ENCODE measurements at places on chromosomes 2 and 18.

- no peak for DNase-seq
These were observed 197 bp downstream of the GDF7 start for GRCh38 chr2:20667151-20667530.

DNA sequence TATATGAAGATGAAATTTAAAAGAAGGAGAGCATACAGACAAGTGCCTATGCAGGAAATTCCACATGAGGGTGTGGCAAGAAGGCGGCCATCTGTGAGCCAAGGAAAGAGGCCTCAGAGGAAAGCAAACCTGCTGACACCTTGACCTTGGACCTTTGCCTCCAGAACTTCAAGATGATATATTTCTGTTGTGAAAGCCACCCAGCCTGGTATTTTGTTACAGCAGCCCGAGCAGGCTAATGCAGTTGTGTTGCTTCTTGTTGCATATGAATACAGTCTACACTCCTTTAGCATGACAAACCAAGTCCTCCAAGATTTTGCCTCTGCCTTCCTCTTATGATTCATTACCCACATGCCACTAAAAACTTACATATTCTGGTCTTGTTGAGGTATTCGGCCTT, 374.8 kb upstream of the TRIB2 start:
- DNase-seq: no peak

DNA sequence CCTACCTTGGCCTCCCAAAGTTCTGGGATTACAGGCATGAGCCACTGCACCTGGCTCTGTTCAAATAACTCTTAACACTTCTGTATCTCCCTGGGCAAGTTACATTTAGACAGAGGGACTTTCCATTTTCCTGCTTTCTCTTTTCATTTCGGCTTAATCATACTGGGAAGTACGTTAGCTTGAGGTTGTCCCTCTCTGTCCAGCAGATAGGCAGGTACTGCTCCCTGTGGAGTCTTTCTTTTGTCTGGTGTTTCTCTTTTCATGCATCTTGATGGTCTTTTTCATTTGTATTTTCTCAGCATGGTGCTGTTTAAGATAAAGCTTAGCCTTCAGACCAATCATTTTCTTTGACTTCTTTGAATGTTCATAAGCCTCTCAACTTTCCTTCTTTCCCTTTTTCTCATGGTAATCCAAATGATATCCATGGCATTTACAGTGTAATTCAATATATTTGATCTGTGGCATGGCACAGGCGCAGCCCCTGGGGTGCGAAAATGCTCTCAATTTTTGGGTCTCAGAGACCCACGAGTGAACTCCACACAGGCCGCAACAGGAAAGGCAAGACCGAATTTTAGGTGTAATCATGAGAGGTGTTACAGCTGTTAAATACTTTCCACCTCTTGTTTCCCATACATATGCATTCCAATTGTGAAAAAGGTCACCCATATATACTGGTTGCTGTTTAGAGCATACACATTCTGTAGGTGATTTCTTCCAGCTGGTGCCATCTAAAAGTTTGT, 99.9 kb upstream of the MYO3B start:
- DNase-seq: no peak

- no peak for DNase-seq
These were observed 53.8 kb downstream of the MYO1B start for GRCh38 chr2:191299010-191299409.

DNA sequence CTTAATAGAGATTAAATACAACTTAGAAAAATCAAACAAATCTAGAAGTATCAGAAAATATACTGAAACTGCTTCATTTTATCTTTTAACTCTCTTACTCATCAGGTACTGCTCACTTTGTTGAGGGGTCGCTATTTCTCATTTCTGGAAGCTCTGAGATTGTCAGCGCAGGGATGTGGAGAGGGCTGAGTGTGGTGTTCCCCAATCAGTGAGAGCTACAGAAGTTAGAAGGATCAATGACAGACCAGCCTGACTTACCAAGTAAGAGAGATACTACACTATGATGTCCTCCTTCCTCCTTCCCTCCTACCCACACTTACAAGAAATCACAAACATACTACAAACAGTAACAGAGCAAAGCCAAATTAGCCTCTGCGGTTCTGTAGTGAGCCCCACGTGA, 8.1 kb downstream of the GCFC2 start:
- no peak for DNase-seq

DNA sequence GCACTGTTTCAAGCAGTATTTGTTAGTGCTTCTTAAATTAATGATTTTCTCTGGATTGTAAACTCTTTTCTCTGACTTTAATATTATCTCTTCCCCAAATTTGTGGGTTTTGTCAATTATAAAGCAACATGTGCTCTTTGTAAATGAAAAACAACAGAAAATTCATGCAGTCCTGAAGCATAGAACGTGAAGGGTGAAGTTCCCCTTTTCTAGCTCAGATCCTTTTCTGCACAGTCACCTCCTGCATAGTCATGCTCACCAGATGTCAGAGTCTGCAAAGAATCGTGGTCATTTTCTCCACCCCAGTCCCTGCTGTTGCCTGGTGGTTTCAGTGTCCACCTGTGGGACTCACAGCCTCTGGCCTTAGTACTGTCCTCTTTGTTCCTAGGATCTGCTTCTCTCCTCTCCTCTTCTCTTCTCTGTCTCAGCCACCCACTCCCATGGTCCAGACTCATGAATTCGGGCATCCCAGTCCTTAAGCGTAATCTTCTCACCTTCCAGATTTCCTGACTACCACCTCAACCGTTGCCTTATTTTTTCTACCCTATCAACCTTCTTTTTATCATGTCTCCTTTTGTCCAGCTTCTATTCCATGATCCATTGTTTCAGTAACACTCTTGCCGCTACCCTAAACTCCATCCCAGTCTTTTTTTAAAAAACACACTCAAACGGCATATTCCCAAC, 229.1 kb downstream of the RTP5 start:
- DNase-seq: no peak

GRCh38 chr2:25257032-25257552, 84.6 kb downstream of the DNMT3A start:
- peak; percentile 42 for DNase-seq

GRCh38 chr18:45103319-45104048, 422.8 kb downstream of the SETBP1 start:
- no peak for DNase-seq

- DNase-seq: no peak
These were observed 21.6 kb downstream of the TIA1 start for GRCh38 chr2:70226781-70227180.

DNA sequence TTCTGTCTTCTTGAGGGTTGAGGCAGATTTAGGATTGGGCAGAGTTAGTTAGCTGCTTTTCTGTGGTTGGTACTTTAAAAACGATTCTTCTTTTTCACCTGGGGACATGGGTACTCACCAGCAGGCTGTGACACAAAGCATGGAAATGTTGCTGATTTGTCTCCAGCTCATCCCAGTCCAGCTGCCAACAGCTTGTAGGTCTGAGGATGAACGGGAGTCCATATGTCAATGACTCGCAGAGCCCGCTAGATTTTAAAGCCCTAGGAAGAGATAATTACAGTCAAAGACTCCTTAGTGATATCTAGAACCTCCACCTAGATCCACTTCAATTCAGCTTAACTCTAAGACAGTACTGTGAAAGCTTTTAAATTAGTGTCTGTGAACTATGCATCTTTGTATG, 20.8 kb downstream of the DOK1 start:
- DNase-seq: no peak

GRCh38 chr2:162333968-162334367, 10.0 kb upstream of the GCA start:
- DNase-seq: no peak

DNA sequence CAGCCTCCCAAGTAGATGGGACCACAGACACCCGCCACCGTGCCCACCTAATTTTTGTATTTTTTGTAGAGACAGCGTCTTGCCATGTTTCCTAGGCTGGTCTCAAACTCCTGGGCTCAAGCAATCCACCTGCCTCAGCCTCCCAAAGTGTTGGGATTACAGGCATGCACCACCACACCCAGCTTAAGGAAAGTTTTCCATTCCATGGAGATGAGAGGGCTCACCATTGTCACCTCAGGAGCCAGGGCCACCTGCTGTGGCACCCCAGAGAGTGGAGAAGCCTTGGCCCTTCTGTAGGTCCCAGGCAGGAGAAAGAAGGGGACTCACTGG, 4.6 kb downstream of the SLC35F6 start:
- DNase-seq: no peak

- no peak for DNase-seq
These were observed 73.7 kb downstream of the LRATD1 start for GRCh38 chr2:14706201-14706600.

- DNase-seq: peak; percentile 65
These were observed 91.8 kb downstream of the NEDD4L start for GRCh38 chr18:58135701-58136331.

- no peak for DNase-seq
These were observed 6.5 kb downstream of the CLHC1 start for GRCh38 chr2:55225481-55226020.

DNA sequence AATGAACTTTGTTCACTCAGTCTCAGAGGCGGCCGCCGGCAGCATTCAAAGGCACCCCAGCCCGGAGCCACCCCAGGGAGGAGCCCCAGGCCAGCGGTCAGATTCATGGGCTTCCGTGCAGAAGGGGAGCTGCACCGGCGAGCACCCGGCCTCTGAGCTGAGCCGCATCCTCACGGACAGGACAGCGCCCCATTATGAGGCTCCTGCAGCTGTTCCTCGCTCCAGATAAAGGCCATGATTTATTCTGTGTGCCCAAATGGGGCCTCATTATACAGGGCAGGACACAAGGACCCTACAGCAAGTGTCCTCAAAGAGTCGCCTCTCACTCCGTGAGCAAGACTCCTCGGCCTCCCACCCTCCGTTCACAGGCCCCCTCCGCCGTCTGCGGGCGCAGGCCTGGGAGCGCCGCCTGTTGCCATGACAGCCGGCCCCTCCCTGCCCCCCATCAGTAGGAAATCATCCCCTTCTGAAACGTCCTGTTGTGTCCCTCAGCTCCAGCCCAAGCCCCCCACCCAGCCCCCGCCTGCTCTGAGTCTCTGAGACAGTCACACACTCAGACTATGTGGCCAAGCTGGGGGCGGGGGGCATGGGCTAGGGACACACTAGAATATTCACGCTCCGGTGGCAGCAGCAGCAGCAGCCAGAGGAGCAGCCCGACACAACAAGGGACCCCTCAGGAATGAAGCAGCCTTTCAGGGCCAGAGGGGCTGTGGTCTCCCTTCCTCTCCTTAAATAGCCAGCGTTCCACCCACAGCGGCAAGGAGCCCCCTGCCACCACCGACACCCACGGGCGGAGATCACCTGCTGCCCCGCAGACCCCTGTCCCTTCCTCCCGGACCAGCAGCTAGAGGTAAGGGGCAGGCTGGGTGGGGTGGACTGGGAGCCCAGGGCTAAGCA, at the start of gene GPR17:
Gene GPR17, plus strand, starts transcription at position 759 of the 897 bp plus-strand sequence. CDS start 4,583 bp downstream, outside the sequence.
- no peak for DNase-seq

GRCh38 chr2:29983308-29983707, 61.9 kb upstream of the ALK start:
- DNase-seq: no peak

GRCh38 chr2:148298196-148298595, 277.3 kb downstream of the MBD5 start:
- DNase-seq: no peak

- DNase-seq: no peak
These were observed 675 bp upstream of the MLPH start for GRCh38 chr2:237486334-237486818.

GRCh38 chr2:104504331-104505073, 349.4 kb upstream of the POU3F3 start:
- no peak for DNase-seq

DNA sequence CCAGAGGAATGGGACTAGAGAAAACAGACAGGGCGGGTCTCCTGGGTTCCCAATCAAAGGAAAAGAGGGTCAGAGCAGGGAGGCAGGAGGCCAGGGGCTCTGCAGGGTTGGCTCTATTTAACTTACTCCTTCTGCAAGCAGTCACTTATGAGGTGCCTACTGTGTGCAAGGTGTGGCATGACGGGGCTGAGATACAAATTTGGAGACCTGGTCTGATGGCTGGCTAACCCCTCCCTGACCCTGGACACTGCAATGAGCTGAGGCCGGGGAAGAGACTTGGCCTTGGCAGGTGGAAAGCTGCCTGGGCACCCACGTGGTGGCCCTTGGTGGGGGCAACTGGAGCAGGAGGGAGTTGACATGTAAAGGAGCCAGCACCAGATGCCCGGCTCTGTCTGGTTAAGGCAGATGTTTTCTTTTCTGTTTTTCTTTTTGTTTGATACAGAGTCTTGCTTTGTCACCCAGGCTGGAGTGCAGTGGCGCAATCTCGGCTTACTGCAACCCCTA, 148.5 kb upstream of the GATA6 start:
- DNase-seq: peak; percentile 50

- DNase-seq: no peak
These were observed 122.2 kb upstream of the SMAD7 start for GRCh38 chr18:49072940-49073339.

DNA sequence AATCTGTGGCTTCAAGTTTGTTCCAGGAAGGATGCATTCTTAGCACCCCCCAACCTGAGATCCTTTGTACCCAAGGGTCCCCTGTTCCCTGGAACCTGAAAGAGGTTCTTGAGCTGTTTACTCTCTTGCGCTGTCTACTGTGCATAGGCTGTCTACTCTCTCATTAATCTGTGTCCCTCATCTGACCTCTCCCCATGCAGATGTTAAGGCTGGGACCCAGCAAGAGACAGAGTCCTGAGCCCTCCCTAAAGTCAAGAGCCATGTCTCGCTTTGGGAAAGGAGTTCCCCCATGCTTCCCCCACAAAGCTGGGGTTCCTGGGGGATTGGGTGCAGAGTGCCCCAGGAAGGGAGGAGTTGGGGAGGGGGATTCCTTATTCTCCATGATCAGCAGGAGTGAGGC, 312.9 kb downstream of the CYP26B1 start:
- DNase-seq: no peak

- DNase-seq: no peak
These were observed 560.0 kb upstream of the CDH2 start for GRCh38 chr18:28736951-28737350.

DNA sequence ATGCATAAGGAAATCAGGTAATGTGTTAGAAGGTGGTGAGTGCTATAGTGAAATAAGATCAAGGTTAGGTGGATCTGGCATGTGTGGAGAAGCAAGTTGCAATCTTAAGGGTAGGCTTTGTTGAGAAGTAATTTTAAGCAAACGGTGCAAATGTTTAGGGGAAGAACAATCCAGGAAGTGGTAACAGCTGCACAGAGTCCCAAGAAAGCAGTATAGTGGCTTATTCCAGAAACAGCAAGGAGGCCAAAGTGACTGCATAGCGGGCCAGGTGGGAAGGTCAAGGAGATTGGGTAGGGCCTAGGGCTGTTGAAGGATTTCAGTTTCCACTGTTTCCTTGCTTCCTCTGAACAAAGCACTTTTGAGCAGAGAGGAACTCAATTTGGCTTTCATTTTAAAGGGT, 30.0 kb upstream of the RAB1A start:
- DNase-seq: peak; percentile 34

DNA sequence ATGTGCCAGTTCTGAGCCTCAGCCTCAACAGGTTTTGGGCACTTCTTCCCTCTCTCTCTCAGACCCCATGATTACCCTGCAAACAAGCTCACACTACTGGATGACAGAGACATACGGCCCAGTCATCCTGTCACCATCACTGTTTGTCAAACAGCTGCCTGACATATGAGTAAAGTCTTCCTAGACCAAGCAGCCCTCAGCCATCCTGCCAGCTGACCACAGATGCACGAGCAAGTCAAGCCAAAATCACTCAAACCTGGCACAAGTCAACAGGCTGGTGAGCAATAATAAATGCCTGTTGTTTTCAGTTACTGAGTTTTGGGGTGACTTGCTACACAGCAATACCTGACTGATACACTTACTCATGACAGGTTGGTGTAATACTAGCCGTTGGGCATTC, 75.5 kb upstream of the KLF7 start:
- DNase-seq: no peak

GRCh38 chr2:155145758-155146229, 447.3 kb downstream of the KCNJ3 start:
- peak; percentile 7 for DNase-seq

- no peak for DNase-seq
These were observed 530.2 kb upstream of the LINC00305 start for GRCh38 chr18:64679121-64679520.

GRCh38 chr2:38407111-38407682, 30.1 kb upstream of the ATL2 start:
- DNase-seq: no peak

All from body of pancreas (tissue), 4 donors.